Stimulated activated CD4-positive, alpha-beta T cell treated with anti-CD3 and anti-CD28 coated beads, Interleukin-15, amount 100 ng/mL, for 1 hour (primary cell): ENCODE measurements at places on chromosomes 2 and 18.

- DNase-seq: no peak
Measured at GRCh38 chr2:18311420-18312195, 248.8 kb downstream of the RDH14 start.

- no peak for DNase-seq
Measured at GRCh38 chr2:133484106-133484505, 84.2 kb downstream of the NCKAP5 start.

DNA sequence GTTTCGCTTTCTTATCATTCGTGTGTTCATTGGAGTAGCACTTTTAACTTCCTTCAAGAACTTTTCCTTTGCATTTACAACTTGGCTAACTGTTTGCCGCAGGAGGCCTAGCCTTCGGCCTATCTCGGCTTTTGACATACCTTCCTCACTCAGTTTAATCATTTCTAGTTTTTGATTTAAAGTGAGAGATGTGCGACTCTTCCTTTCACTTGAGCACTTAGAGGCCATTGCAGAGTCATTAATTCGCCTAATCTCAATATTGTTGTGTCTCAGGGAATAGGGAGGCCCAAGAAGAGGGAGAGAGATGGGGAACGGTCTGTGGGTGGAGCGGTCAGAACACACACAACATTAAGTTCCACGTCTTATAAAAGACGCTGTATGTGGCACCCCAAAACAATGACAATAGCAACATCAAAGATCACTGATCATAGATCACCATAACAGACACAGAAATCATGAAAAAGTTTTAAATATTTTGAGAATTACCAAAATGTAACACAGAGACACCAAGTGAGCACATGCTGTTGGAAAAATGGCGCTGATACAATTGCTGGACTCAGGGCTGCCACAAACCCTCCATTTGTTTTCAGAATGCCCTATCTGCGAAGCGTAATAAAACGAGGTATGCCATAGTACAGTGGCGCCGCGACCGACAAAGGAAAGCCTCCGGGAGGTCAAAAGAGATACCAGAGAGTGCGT, 553 bp downstream of the TIGD1 start:
- peak; percentile 12 for DNase-seq

DNA sequence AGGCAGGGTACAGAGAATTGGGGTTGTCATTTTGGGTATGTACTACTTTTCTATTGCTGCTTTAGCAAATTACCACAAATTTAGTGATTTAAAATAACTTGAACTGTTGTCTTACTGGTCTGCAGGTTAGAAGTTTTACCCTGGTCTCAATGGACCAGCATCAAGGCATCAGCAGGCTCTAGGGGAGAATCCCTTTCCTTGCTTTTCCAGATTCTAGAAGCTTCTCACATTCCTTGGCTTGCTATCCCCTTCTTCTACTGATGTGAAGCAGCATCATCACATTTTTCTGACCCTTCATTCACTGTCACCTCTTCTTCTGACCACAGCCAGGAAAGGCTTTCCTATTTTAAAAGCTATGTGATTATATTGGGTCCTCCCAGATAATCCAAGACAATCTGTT, 237.8 kb upstream of the RBMS1 start:
- no peak for DNase-seq

- no peak for DNase-seq
Measured at GRCh38 chr2:43269074-43269572, 42.7 kb upstream of the ZFP36L2 start.

DNA sequence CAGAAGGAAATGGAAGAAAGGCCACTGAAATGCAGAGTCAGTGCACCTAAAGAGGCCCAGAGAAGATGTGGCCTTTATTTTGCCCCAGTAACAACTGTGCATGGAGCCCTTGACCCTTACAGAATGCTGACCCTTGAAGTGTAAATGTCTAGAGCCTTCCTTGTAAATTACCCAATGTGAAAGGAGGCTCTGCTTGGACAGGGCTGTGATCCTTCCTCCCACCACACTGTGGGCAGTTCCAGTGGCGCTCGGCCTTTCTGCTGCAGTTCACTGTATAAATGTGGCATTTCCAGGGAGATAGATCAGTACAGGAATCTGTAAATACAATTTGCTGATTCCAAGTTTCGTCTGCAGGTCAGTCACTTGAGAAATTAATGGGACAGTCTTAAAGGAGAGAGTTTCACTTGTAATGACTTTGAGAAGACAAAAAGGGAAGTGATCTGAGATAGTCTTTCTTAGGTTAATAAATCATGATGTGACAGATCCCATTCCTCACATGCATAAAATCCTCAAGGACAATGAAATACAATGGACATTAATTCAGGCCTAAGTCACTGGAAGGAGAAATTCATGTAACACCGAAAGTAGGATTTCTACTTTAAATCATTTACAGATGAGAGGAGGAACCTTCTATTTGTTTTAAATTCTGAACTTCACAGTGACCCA, 133.8 kb upstream of the LMAN1 start:
- DNase-seq: no peak

DNA sequence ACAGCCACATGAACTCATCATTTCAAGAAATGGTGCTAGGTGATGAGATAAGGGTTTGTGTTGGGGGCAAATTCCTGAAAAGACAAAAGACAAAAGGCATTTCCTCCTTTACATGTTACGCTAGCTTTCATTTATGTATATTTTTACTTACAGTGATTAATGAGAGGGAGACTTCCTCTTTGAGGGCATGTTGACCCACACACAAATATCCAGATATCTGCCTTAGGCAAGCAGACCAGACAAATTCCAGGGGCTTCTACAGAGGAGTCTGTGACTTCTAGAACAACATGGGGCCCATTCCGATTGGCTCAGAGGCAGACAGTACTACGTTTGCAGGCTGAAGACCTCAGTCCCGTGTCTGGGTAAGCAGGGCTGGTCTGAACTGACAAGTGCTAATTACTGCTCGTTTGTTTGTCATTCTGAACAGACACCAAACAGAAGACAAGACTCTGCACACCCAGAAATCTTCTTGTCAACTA, 74.8 kb upstream of the ST6GAL2 start:
- no peak for DNase-seq
